Right renal pelvis (tissue), 4 donors: ENCODE measurements at places on chromosomes 2 and 18.

GRCh38 chr2:26316041-26316440 lies 29.9 kb upstream of the SELENOI start:
- DNase-seq = no peak

DNA sequence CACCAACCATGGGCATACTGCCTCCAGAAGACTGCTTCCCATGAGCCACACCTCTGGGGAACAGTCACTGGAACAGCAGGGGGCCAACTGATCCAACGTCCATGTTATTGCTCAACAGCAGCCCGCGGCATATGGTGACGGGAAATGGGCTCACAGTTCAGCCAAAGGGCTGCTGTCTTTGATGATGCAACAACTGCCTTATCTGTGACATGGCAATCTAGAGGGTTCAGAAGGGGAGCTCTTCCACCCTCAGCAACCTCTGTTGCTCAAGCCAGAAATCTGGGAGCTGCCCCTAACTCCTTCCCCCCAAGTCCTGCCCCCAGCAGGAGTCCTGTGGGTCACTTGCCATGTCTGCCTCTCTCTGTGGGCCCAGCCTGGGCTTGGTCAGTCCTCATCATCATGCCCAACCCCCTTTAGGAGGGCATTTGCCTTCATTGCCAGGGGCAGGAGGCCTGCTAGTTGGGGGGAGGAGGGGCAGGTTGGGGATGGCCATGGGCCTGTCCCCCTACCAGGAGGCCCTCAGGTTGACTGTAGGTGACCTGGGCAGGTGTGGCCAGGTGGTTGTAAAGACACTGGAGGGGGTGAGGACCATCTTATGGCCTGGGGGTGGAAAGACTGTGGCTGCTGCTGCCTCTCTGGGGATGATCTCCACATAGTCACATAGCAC lies 212.9 kb downstream of the CYP26B1 start:
- no peak for DNase-seq

GRCh38 chr2:173903601-173904394 lies 61.4 kb downstream of the SP3 start:
- DNase-seq = no peak

DNA sequence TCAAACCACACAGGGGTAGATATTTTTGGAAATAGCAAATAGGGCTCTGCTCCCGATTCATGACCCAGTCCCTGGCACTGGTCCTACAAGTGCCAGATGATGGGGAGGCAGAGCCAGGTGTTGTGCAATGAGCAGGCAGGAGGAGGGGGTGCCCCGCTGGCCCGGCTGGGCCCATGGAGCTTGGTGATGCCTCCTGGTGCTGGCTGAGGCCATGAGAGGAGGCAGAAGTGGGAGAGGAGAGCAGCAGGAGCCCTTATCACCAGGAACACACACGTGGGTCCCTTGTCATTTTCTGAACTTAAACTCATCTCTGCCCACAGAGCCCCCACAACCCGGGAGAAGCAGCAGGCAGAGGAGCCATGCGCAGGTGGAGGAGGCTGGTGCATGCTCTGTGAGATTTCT lies 90.5 kb upstream of the MAPK4 start:
- no peak for DNase-seq

- DNase-seq = no peak
Measured at GRCh38 chr18:9876212-9876866, 9.4 kb upstream of the TXNDC2 start.

DNA sequence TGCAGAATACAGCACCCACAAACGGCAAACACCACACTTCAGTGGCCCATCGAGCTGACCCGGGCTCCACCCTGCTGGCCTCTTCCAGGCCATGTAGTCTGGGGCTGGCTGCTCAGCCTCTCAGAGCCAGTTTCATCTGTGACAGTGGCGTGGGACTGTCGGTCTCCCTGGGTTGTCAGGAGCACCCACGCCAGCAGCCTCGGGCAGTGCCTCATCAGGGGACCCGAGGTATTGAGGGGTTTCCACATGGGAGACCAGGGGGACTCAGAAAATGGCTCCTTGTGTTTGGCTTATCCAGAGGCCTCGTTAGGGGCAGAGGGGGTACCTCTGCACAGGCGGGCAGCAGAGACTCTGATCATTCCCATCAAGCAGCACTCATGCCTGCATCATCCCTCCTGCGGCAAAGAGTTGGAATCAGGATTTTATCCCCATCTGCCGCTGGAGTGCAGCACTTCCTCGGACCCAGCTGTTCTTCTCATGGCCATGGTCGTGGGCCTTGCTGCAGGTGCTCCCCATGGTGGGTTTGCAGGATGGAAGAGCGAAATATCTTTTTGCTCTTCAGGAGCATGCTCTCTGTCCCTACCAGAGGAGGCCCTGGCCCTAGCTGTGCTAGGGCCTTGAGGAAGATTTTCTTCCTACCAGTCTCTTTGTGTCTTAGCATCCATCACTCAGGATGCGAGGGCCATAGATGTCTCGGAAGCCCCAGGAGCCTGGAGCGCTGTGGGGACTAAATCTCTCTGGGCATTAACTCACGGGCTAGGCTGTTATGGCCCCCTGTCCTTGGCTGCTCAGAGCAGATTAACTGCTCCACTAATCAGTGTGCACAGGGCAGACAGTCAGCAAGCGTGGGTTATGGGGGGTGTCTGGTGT lies 100.8 kb downstream of the CLIP4 start:
- no peak for DNase-seq

GRCh38 chr2:109331081-109331480 lies 202.1 kb downstream of the SH3RF3 start:
- DNase-seq = no peak

DNA sequence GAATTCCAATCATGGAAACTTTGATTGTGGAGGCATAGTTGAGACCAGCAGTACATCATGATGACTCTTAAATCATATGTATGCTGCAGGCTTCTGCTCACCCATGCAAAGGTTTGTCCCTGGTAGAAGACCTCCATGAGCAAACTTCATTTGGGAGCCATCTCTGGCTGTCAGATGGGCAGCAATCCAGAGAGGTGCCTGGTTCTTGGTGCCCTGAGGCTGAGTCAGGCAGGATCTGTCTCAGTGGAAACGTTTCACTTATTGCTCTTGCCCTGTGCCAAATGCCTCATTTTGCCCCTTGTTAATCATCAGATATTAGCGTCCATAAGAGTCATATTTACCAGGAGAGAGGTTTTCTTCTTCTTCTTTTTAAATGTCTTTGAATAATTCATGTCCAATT lies 151.5 kb upstream of the CELF4 start:
- no peak for DNase-seq

DNA sequence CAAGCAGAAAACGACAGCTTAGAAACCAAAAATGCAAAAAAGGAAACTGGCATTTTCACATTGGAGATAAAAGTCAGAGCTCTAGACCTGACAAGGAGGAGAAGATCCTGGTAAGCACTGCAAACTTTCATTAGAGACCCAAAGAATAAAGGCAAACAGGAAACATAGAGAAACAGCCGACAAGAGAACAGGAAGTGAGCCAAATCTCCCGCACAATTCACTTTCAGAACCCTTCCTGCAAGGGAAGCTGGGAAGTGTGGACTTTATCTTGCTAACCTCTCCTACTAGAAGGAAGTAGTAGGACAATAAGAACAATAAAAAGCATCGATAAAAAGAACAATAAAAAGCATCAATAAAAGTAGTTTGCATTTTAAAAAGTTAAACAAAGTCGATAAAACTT lies 417.8 kb upstream of the SPHKAP start:
- DNase-seq = no peak

DNA sequence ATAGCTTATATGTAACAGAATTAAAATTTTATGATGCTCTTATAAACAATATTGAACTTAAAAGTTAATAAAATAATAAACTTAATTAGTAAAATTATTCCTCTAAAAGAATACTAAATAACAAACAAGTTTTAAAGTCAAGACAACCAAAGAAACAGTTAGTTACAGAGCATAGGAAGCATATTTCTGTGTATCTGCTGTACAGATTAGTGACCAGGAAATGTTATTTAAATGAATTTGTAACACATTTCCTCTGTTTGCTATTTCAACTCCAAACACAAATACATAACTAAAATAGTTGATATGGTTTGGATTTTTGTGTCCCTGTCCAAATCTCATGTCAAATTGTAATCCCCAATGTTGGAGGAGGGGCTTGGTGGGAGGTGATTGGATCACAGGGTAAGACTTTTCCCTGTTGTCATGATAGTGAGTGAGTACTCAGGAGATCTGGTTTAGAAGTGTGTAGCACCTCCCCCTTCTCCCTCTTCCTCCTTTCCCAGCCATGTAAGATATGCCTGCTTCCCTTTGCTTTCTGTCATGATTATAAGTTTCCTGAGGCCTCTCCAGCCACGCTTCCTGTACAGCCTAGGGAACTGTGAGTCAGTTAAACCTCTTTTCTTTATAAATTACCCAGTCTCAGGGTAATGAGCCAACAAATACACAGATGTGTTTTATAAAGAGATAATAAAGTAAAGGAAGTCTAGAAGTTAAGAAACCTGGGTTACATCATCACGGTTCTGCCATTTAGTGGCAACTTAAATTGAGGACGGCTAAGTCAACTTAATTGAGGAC lies 51.8 kb downstream of the ROCK2 start:
- no peak for DNase-seq
